ENCODE measurements at places on chromosomes 7 and 10.

- DNase-seq: peak; percentile 58
Observed at GRCh38 chr10:91567815-91568214, 65.1 kb downstream of the PPP1R3C start.

DNA sequence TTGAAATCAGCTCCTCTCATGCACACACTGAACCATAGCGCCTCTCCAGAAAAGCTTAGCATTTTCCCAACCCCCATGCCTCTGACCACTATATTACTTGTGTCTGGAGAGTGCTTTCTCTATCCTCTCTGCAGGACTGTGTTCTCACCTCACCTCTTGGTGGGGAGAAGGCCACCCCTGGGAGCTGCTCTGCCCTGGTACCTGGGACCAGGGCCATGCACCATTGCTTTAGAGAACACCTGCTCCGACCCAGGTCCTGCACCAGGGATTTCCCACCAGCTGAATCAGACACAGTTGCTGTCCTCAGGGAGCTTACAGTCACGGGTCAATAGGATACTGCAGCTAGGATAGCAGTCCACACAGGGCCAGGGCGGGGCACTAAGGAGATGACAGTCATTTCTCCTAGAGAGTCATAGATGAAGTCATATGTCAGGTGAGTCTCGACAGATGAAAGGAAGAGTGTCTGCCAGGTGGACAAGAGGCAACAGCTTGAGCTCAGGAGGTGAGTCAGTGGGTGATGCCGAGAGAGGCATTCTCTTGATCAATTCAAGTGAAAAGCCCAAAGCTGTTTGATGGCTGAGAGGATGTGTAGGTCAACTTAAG, 619 bp upstream of the LMTK2 start:
- DNase-seq: no peak

- no peak for DNase-seq
Observed at GRCh38 chr10:97006364-97006763, 174.3 kb downstream of the LCOR start.

DNA sequence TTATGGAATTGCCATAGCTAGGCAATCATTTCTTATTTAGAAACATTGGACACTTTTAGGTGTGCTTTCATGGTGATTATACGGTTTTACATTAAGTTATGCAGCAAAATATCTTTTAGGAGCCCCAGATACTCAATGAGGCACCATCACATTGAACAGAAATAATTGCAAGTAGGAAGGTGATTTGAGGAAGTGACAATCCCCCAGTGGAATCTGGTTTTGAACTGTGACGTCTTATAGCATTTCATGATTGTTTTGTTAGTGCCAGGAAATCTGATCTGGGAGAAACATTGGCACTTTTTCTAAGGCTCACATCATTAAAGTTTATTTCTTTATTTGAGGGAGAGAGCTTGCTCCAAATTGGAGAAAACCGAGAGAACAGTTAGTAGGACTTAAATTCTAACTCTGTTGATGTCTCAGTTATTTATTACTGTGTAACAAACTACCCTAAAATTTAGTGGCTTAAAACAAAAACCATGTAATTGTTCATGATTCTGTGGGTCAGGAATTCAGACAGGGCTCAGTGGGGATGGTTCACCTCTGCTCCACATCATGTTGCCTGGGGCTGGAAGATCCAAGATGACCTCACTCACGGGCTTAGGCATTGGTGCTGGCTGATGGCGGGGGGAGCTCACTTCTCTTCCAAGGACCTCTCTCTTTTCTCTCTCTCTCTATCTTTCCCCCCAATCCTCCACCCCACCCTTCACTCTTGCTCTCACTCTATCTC, 78.2 kb upstream of the STEAP1B start:
- peak; percentile 85 for DNase-seq

GRCh38 chr10:25689346-25690100, 244.5 kb upstream of the MYO3A start:
- no peak for DNase-seq

- no peak for DNase-seq
Observed at GRCh38 chr10:14184841-14185315, 145.8 kb downstream of the FRMD4A start.

DNA sequence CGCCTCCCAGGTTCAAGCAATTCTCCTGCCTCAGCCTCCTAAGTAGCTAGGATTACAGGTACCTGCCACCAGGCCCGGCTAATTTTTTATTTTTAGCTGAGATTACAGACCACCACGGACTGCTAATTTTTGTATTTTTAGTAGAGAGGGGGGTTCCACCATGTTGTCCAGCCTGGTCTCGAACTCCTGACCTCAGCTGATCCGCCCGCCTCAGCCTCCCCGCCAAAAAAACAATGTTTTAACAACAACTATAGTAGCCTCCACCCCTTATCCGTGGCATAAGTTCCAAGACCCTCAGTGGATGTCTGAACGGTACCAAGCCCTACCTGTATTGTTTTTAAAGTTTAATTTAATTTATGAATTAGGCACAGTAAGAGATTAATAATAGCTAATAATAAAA, 48.2 kb downstream of the GNA12 start:
- no peak for DNase-seq

- DNase-seq: no peak
Observed at GRCh38 chr10:4033341-4033896, 248.4 kb upstream of the KLF6 start.

GRCh38 chr10:119238577-119238976, 31.2 kb downstream of the GRK5 start:
- peak; percentile 42 for DNase-seq

DNA sequence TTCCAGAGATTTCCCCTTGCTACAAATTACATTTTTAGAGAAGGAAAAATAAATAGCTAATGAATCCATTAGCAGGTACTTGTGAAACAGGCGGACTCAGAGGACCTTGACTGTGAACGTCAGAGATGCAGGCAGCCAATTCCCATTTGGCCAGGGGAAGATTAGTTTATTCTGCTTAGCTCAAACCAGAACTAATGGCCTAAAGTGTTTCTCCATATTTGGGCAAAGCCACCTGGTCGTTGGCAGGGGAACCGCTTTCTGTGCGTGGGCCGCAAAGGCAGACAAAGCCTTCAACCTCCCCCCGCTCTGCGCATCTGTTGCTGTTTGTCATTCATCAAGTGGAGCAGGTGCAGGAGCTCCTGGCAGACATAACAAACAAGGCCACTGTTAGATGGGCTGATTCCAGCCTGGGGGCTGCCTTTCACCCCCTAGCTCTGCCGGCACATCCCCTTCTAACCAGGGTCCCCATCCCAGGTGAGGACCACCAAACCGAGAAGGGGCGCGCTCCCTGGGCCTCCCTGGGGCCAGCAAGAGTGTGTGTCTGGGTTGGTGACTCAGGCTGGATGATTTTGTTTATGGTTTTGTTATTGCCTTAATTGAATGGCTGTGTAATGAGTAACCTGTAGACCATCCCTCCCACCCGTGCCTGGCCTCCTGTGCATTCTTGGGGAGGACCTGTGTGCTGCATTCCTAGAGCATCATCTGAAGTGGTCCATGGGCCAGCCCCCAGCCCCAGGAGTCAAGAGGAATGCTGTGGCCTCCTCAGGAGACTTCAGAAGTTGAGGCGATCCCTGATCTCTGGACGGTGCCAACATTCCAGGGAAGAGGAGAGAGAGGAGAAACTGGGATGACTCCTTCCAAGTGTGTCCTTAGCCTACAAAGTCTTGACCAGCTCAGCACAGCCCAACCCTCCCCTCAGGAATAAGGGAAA, 14.5 kb upstream of the CPA1 start:
- peak; percentile 84 for DNase-seq

DNA sequence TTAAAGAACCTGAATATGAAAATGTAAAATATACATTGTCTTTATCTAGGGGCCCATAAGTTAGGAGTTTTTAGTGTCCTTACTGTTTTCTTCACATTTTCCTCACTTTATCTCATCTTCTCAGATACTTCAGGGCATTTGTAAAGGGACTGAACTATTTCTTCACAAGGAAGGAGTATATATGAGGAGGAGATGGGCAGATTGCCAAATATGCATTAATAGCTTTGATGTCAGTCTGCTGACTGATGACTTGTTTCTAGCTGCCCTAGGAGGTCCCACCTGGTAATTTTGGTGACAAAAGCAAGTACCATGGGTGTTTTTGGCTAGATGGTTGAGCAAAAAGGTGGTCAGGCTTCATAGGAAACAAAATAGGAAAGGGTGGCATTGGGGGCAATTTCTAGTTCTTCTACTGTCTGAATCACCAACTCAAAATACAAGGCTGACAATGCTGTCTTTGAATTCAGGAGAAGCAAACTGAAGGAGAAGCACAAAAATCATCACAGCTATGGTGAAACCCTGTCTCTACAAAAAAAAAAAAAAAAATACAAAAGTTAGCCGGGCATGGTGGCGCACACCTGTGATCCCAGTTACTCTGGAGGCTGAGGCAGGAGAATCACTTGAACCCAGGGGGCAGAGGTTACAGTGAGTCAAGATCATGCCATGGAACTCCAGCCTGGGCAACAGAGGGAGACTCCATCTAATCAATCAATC, 10.4 kb upstream of the STRIP2 start:
- peak; percentile 23 for DNase-seq

DNA sequence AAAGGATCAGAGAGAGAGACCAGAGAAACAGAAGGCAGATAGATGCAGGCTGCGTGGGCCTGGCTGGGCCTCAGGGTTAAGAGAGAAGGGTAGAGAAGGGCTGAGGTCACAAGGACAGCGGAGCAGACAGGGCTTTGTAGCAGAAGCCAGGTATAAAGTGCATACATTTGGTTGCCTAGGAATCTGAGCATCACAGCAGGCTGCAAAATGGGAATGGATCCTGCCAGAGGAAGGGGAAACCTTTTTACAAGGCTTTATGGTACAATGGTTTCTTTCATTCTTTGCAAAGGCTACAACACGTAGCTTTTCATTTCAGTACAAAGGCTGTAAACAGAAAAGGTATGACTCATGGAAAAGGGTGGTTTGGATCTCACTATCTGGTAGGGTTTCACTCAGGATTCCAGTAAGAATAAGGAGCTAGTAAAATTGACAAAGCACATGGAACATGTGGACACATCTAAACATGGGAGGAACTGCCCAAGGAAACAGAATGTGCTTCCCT, 275.1 kb downstream of the DOCK4 start:
- peak; percentile 23 for DNase-seq

DNA sequence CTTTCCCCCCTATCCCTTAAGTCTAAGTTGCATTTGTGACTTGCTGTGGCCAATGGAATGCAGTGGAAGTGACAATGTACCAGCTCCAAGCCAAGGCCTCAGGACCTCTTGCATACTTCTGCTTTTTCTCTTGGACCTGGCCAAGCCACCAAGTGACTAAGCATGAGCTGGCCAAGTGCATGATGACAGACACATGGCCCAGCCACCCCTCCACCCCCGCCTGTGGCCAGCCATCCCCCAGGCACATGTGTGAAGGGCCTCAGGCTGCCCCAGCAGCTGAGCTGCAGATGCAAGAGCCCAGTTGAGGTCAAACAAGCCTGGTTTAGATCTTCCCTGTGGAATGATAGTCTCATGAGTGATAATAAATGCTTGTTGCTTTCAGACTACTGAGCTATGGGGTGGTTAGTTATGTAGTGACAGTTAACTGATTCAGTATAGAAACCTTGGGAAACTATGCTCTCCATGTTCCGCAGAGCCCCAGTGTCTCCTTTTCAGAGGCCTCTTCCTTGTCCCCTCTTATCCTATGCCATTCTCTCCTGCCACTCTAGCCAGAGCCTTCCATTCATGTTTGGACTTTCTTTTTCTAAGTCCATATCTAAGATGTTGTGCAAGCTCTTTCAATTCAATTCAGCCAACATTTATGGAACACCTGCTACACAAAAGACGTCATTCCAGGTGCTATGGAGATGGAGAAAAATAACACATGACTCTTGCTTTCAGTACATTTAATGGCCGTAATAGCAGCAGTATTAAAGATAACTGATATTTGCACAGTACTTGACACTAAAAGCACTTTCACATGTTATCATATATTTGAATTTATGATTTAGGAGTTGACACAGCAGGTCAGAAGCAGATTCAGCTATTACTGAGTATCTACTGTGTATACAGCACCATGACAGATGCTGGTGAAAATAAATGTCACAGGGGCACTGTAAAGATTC, 55.5 kb upstream of the LOXL4 start:
- DNase-seq: peak; percentile 98

- no peak for DNase-seq
Observed at GRCh38 chr7:89064831-89065230, 269.3 kb upstream of the TEX47 start.

GRCh38 chr10:47360419-47361040, 12.4 kb downstream of the RBP3 start:
- no peak for DNase-seq

DNA sequence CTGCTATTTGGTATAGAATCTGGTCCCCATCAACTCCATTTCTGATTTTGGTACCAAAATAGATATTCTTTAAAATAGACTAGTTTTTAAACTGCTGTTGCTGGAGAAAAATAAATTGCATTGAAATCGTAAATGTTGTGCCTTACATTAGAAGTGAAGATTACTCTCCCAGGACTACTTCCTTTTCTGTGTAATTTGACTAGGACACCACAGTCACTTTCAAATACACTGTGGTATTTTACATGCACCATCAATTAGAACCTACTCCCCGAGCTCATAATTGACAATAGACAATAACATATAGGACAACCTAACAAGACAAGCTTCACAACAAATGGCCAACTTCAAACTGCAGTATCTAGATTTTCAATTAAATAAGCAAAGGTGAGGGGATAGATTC, 211.5 kb downstream of the DGKB start:
- DNase-seq: no peak

GRCh38 chr7:129845178-129845971, 107.4 kb downstream of the UBE2H start:
- DNase-seq: peak; percentile 86

- peak; percentile 92 for DNase-seq
Observed at GRCh38 chr10:69362471-69362954, 54.2 kb downstream of the TACR2 start.

DNA sequence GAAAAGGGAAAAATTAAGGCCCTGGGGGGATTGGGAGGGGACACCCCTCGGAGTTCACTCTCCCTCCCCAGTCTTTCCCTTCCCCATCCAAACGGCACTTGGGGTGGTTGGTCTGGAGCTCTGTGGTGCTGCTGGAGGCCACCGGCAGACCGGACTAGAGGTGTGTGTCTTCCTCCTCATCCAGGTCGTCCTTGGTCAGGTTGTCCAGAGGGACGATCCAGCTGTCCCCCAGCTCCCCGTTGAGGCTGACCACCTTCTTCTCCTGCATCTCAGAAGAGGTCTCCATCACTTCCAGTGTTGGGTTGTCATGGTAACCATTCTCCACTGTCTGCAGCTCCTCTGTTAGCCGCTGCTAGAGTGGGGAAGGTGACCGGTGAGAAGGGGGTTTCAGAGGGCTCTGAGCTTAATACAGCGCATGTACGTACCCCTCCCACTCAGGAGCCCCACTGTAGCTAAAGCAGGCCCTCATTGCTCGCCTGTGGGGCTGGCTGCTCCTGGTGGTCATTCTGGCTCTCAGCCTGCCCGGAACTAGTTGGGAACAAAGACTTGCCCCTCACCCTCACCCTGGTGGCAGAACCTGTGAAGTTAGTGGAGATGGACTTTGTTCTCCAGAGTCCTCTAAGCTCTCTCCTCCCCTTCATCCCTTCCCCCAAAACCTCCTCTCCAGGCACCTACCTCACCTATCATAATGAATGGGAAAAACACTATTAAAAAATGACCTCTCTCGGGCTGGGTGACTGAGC, 52.1 kb downstream of the PODXL start:
- DNase-seq: no peak

- DNase-seq: no peak
Observed at GRCh38 chr7:44325811-44326241, 432 bp upstream of the CAMK2B start.

GRCh38 chr7:877312-878232, 1.2 kb downstream of the GET4 start:
- no peak for DNase-seq

GRCh38 chr7:99221866-99222265, 14.0 kb upstream of the KPNA7 start:
- no peak for DNase-seq

GRCh38 chr7:92682903-92683539, 92.8 kb upstream of the FAM133B start:
- DNase-seq: no peak

Measured in fibroblast of mammary gland (primary cell).